ENCODE measurements at places on chromosomes 4 and X.

DNA sequence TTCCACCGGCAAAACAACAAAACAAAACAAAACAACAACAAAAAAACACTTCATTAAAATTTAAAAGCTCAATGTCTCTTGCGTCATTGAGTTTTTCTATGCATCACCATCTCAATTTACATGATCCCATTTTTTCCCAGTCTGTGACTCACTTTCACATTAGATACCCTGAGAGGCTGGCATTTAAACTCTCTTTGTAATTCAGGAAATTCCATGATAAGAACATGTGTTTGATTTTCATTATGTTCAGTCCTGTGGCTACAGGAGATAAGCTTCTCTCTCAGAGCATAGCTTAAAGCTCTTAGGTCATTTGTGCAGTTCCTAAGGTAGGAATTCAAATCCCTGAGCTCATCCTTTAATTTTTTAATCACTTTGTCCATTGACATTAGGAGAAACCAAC is 104.6 kb downstream of the NBDY start:
- DNase-seq, result no peak

DNA sequence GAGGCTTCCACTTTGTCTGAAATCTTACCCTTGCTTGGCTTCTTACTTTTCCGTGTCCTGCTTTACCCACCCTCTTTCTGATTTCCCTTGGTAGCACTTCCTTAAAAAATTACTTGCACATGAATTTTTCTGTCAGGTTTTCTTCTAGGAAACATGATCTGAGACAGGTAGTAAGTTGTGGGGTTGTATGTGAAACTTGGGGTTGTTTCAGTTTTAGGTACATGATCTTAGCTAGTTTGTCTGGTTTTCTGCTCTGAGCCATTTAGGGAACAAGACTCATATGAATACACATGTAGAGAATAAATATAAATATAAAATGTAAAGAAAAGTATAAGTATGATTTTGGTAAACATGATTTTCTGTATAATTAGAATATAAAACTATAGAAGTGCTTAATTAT is 17.4 kb upstream of the ARMCX2 start:
- no peak for DNase-seq

GRCh38 chr4:52863324-52863723 is 1.2 kb downstream of the RASL11B start:
- DNase-seq, result no peak

GRCh38 chr4:13920111-13920875 is 292.8 kb upstream of the BOD1L1 start:
- DNase-seq, result no peak

GRCh38 chr4:176778491-176778890 is 14.2 kb downstream of the VEGFC start:
- DNase-seq, result no peak

- DNase-seq, result no peak
Measured at GRCh38 chrX:109735202-109735744, 2.2 kb upstream of the ACSL4 start.

- DNase-seq, result no peak
Measured at GRCh38 chrX:79117078-79117477, 27.4 kb upstream of the GPR174 start.
